ENCODE measurements at places on chromosomes 2 and 18.

- DNase-seq = no peak
Measured at GRCh38 chr2:135600915-135601314, 69.6 kb downstream of the R3HDM1 start.

DNA sequence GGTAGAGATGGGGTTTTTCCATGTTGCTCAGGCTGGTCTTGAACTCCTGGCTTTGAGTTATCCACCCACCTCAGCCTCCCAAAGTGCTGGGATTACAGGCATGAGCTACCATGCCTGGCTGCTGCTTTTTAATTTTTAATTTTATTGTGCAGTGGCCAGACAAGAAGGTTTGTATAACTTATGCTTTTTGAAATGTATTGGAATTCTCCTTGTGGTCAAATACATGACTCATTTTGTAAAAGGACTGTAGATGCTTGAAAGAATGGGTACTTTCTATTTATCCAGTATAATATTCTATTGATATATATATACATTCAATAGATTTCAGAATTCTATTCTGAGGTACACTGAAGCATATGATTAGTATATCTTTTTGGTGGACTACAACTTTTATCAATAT is 82.6 kb upstream of the ST3GAL5 start:
- no peak for DNase-seq

GRCh38 chr2:195543063-195543462 is 114.0 kb upstream of the SLC39A10 start:
- DNase-seq = no peak

GRCh38 chr2:45743531-45744396 is 92.3 kb downstream of the PRKCE start:
- no peak for DNase-seq

DNA sequence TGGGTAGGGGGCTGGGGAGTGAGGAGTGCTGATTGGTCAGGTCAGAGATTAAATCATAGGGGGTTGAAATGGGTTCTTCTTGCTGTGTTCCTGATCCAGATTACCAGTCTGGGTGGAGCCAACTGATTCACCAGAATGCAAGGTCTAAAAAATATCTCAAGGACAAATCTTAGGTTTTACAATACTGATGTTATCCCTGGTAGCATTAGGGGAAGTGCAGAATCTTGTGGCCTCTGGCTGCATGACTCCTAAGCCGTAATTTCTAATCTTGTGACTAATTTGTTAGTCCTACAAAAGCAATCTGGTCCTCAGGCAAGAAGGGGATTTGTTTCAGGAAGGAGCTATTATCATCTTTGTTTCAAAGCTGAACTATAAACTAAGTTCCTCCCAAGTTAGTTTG is 289.2 kb upstream of the KYNU start:
- no peak for DNase-seq

- DNase-seq = no peak
Measured at GRCh38 chr2:7841751-7842150, 840.1 kb upstream of the ID2 start.

GRCh38 chr18:74446178-74446577 is 10.9 kb downstream of the DIPK1C start:
- DNase-seq = no peak
